ENCODE measurements at places on chromosomes 7 and 10.

DNA sequence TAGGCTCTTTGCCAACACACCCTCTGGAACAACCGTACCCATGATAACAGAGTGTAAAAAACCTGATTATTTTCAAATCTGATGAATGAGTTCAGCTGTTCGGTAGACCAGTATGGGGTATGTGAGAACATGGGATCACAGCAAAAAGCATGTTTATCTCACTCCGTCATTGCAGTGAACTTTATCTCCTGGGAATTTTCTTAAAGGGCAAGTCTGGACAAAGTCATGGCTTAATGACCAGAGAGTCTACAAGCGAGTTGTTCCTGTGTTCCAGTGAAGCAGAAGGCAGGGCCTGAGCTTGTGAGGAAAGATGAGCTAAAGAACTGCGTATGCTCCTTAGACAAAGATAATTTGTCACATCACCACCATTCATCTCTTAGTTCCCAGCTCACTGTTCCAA is 219.7 kb downstream of the TRIL start:
- no peak for DNase-seq

DNA sequence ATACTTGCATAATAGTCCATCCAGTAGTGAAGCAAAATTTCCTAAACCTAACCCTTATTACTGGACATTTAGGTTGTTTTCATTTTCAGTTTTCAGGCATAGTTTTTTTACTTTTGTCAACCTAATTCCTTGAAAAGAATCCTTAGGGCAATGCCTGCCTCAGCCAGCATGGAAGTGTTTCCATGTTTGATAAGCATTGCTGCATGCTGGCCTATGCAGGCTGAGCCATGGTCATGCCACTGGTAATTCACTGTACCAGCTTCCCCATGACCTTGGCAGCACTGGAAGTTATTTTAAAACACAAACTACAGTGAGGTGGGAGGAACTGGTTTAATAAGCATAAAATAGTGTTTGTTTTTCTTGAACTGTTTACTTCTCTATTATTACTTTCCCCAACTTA is 27.8 kb upstream of the PLCE1 start:
- DNase-seq = no peak

- DNase-seq = no peak
These were observed 261.9 kb upstream of the LYZL1 start for GRCh38 chr10:29026802-29027580.

- no peak for DNase-seq
These were observed 75.4 kb downstream of the NUDCD3 start for GRCh38 chr7:44415047-44415446.

DNA sequence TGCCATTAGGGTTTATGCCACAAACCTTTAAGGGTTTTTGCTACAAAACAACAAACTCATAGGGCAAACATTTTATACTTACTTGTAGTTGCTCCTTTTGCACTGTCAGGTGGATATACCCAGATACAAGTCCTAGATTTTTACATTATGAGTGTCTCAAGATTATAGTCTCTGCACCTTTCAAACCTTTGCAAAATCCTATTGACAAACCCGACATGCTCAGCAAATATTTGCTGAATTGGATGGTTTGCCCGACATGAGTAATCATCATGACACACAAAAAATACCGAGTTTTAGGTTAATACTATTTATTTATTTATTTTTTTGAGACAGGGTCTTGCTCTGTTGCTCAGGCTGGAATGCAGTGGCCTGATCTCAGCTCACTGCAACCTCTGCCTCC is 117.3 kb downstream of the SLC25A13 start:
- no peak for DNase-seq

Measured in activated T-helper 1 cell treated with anti-CD3 and anti-CD28 coated beads, Interleukin-2, amount 50 U/mL, for 16 hours (primary cell).